Stimulated activated CD8-positive, alpha-beta memory T cell treated with anti-CD3 and anti-CD28 coated beads, Interleukin-7, amount 100 ng/mL, for 48 hours (primary cell): ENCODE measurements at places on chromosomes 7 and 10.

GRCh38 chr7:29955799-29956486 is 33.7 kb downstream of the SCRN1 start:
- DNase-seq, result peak; percentile 8

GRCh38 chr7:770741-771166 is 43.7 kb upstream of the PRKAR1B start:
- DNase-seq, result no peak

DNA sequence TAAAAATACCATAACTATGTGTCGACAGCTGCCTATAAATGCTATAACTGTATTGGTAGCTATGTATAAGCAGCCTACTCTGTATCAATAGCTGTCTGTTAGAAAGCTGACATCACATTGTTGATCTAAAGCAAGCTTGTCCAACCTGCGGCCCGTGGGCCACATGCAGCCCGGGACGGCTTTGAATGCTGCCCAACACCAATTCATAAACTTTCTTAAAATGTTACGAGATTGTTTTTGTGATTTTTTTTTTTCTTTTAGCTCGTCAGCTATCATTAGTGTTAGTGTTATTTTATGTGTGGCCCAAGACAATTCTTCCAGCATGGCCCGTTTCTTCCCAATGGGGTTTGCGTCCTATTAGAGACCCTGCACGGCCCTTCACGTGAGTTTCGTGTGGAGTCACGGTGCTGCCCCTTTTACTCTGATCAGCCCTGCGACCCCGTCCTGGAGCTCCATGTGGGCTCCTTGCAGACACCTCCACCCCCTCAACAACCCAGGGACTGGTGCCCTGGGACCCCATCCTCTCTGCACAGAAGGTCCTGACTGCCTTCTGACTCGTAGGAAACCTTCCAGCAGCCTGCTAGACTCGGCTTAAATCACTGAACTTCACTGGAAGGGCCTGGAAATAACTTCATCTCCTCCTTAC is 4.5 kb upstream of the PRKAR1B start:
- no peak for DNase-seq

GRCh38 chr7:117071551-117071950 is 118.2 kb downstream of the ST7 start:
- DNase-seq, result no peak

- no peak for DNase-seq
These were observed 133.5 kb downstream of the GALNT11 start for GRCh38 chr7:152158801-152159587.

DNA sequence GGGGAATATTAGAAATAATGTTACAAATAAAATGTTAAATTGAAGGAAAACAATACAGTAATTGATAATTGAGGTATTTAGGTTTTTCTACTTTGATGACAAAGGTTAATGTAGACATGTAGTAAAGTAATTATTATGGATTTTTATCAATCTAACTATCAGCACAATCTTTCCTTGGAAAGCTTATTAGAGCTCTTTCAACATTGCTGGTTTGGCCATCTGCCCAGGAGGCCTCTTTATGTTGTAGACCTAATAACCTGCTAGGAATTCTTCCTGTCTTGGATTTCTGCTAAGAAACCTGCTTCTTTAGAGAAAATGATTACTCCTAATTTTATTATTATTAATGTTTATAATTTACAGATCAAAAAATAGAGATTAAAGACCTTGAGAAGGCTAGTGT is 78.9 kb downstream of the CHRM2 start:
- DNase-seq, result no peak

DNA sequence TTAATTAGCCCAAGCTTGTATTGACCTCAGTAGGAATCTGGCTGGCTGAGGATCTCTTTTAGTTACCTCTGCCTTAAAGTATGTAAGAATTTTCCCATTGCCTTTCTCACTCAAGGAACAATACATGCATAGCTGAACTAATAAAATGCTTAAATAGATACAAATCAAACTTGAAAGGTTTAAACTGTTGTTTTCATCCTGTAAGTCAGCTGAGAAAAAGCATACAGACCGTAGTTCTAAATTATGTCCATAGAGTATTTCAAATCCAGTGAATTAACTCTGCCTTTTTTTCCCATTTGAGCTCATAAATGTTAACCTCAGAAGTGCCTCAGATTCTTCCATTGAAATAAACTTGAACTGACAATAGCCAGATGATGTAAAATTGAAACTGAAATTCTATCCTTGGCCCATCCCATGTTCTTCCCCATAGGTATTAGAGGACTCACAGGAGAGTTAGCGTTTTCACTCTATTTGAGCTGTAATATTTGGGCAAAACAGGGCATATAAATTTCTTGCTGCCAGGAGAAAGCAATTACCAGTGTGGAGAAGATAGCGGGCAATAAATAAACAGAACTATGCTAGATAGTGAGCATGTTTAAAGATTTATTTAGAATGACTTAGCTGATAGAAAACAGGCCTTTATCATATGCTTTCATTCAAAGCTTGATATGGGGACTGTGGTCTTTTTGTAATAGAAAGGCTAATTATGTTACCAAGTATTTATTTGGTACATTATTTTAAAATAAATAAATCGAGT is 163.7 kb downstream of the WNT2 start:
- no peak for DNase-seq

DNA sequence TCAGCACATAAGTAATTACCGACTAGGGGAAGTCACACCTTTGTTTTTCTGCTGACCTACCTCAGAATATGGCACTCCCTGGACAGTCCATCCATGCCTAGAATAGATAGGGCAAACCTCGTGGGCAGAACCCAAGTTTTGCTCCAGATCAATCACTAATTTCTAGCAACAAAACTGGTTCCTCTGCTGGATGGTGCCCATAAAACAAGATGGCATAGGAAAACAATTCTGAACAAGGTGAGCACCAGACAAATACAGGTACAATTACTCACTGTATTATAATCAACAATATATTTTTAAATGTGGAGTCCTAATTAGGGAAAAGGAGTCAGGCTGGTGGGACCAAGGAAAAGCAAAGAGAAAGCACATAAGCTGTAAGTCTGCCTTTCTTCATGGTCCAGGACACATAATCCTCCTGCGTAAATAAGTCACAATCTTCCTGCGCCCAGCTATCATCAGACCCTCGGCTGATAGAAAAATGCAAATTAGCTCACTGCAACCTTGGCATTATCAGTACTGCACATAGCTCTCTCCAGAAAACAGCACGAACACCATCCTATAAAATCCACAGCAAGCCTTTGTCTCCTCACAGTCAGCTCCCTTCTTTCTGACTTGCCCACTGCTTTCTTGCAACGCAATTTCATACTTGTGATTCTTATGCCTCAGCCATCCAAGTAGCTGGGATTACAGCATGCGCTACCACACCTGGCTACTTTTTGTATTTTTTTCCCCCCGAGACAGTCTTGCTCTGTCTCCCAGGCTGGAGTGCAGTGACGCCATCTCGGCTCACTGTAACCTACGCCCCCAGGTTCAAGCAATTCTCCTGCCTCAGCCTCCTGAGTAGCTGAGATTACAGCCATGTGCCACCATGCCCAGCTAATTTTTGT is 15.1 kb downstream of the URGCP start:
- no peak for DNase-seq

DNA sequence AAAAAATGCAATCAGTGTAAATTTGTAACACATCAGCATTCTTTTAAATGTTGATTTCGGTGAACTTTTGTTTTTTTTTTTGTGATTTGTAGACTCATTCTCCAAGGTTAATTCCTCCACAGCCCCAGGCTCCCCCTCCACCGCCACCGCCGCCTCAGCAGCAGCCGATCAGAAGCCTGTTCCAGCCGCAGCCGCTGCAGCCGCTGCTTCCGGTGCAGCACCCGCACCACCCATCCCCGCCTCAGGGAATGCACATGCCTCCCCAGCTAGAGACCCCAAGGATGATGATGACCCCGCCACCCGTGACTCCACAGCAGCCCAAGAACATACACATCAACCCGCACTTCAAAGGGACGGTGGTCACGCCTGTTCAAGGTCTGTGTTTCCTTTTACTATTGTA is 66.6 kb downstream of the RBM33 start:
- no peak for DNase-seq

DNA sequence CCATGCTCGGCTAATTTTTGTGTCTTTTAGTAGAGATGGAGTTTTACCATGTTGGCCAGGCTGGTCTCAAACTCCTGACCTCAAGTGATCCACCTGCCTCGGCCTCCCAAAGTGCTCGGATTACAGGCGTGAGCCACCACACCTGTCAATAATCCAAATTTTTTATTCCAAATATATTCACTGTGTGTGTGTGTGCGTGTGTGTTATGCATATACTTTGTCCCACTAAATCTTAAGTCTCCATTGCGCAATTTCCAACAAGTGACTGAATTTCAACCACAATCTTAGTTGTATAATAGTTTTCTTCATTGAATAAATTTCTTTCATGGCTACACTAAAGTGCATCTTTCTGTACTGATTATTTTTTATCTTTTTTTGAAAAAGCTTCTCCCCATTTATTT is 2.7 kb downstream of the KRIT1 start:
- DNase-seq, result no peak

- DNase-seq, result no peak
These were observed 2.2 kb downstream of the OGDHL start for GRCh38 chr10:49759787-49760551.
